ENCODE measurements at places on chromosomes 5 and 9. TPM values are rescaled to one million over a fixed set of nuclear protein-coding genes. Genes with fewer than 3 reads are reported as not detected.

The PCDHA4 gene
- 0.95 TPM for total RNA-seq

The LHX2 gene
- 5.0 TPM for total RNA-seq

The OBP2B gene
- total RNA-seq = not detected

The SLC27A4 gene
- 51.7 TPM for total RNA-seq

The PPP3R2 gene
- not detected for total RNA-seq

The GPR21 gene
- total RNA-seq = not detected

The CCDC127 gene
- 6.4 TPM for total RNA-seq

The S1PR3 gene
- total RNA-seq = 63.9 TPM

The CATSPER3 gene
- 0.40 TPM for total RNA-seq

The PCDHGB6 gene
- not detected for total RNA-seq

The SPRY4 gene
- 7.1 TPM for total RNA-seq

The MUSK gene
- total RNA-seq = not detected

The F12 gene
- total RNA-seq = 23.9 TPM

The PCDHA1 gene
- 0.48 TPM for total RNA-seq

The GABRA1 gene
- total RNA-seq = not detected

The SPATA31D4 gene
- total RNA-seq = not detected

The SLC46A2 gene
- not detected for total RNA-seq

The TSSK1B gene
- total RNA-seq = not detected

The ZNF879 gene
- total RNA-seq = 0.65 TPM

The MARCHF3 gene
- 1.5 TPM for total RNA-seq

The PDLIM4 gene
- total RNA-seq = 0.47 TPM

The BNIP1 gene
- total RNA-seq = 17.3 TPM

The CD14 gene
- total RNA-seq = 5.1 TPM

The GPX8 gene
- total RNA-seq = 41.5 TPM

The PCDHGA9 gene
- not detected for total RNA-seq

The LCN15 gene
- total RNA-seq = 0.26 TPM

The ADAMTS6 gene
- total RNA-seq = 0.11 TPM

The IFNA13 gene
- not detected for total RNA-seq

The CCL21 gene
- total RNA-seq = not detected

The IL4 gene
- total RNA-seq = not detected

The TAF1L gene
- total RNA-seq = not detected

The SARDH gene
- total RNA-seq = 0.15 TPM

The FTMT gene
- total RNA-seq = not detected

The KDM3B gene
- 40.6 TPM for total RNA-seq

The PHF19 gene
- 80.2 TPM for total RNA-seq

The DMRTA1 gene
- total RNA-seq = 0.63 TPM

The ANKRD34B gene
- total RNA-seq = 0.25 TPM

The IL7R gene
- 0.38 TPM for total RNA-seq

The GLDC gene
- 14.1 TPM for total RNA-seq

The ERAP2 gene
- 0.93 TPM for total RNA-seq

The POLR3G gene
- total RNA-seq = 14.7 TPM
